ENCODE measurements at places on chromosomes 12 and 14.

- peak; percentile 55 for DNase-seq
Measured at GRCh38 chr12:10167599-10167998, 4.3 kb downstream of the OLR1 start.

- DNase-seq = no peak
Measured at GRCh38 chr14:50006141-50006540, 110.2 kb downstream of the VCPKMT start.

DNA sequence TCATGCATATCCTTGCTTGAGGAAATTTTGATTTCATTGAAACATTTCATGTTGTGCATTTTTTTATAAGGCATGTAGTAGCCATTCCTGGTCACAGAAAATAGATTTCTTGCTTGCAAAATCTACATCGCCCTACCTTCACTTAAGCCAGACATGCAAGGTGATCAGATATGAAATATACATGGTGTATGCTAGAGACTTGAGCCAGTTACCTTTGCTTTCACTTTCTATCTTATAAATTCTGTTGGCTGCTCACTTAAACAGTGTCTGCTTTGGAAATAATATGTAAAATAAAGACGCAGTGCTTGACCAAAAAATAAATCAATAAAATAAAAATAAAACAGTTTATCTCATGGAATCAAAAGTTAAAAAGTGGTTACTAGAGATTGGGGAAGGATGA is 136.5 kb downstream of the LRFN5 start:
- no peak for DNase-seq

DNA sequence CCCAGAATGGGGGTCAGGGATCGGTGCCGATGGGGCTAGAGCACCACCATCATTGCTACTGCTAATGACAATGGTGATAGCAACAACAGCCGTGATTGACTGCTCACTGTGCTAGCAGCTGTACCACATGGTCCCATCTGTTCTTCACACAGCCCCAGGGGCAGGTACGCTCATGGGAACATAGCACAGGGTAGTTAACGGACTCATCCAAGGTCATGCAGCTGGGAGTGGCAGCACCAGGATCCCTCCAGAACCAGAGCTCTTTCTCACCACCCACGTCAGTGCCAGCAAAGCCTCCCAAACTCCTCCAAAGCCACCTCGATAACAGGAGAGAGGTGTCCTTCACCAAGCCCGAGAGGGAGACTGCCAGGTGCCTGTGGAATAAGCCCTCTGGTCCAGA is 11.2 kb upstream of the DYNC1H1 start:
- DNase-seq = no peak

Data from bone marrow (tissue), 2 donors.